Dermis blood vessel endothelial cell (primary cell): ENCODE measurements at places on chromosomes 3 and 15. TPM values are rescaled to one million over a fixed set of nuclear protein-coding genes. Genes with fewer than 3 reads are reported as not detected.

- no peak for DNase-seq
Measured at GRCh38 chr3:25214034-25214433, 214.0 kb upstream of the RARB start.

The VGLL3 gene
- 0.33 and 1.0 TPM in 2 replicates for total RNA-seq

DNA sequence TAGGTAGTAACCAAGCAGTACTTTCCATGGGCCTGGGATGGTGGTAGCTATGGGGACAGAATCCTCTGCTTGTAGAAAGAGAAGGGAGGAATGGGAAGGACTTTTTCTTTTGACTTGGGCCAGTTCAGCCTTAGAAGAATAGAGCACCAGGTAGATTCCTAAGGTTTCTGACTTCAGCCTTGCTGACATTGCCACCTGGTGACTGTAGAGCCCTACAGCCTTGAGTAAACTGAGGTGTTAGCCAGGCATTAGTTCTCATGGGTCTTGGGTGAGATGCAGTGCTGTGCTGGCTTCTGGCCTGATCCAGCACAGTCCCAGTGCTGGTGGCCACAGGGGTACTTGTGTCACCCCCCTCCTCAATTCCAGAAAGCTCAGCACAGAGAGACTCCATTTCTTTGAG, 171.1 kb downstream of the ZBBX start:
- no peak for DNase-seq

GRCh38 chr3:28139288-28139687, 102.1 kb upstream of the CMC1 start:
- DNase-seq = no peak

The TJP1 gene
- 122 and 184 TPM in 2 replicates for total RNA-seq

The OSBPL10 gene
- total RNA-seq = 27.7 and 36.4 TPM in 2 replicates
